ENCODE measurements at places on chromosomes 1 and 21.
A peak's percentile ranks its signal among the peaks of the same experiment; 100 is the strongest.

GRCh38 chr1:36778740-36779139 is 255.6 kb downstream of the GRIK3 start:
- DNase-seq = no peak

GRCh38 chr21:44496564-44497550 is 41.5 kb downstream of the LRRC3 start:
- DNase-seq = no peak

DNA sequence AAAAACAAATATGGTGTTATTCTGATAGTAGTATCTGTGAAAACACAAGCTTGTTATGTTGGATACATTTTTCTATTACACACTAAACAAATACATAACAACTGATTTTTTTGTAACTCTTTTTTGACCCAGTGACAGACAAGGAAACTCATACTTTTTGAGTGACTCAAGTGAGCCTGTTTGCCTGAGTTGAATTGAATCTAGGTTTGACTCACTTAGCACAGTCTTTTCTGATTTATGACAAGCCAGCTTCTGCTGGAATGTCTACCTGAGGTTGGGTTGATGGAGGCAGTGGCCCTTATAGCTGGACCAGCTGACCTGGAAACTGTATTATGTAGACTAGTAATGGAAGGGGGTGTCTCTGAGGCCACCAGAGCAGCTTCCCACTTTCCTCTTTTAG is 4.2 kb upstream of the CLCA4 start:
- DNase-seq = peak; percentile 78

DNA sequence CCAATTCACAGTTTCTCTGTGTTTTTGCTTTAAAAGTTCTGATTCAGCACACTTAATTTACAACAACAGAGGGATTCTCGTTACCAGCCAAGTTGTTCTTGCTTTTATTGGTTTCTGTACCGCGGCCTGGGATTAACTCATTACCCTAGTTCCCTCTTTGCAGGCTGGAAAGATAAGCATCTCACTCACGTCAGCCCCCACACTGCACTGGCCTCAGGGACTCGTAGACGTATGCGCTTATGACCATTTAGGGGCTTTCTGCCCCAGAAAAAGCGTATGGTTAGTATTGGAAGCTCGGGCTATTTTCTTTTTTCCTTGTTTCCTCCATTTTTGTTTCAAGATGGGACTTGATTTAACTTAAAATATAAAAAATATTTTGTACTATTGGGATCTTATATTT is 76.0 kb downstream of the POFUT2 start:
- no peak for DNase-seq

GRCh38 chr1:216788671-216789070 is 65.4 kb upstream of the ESRRG start:
- DNase-seq = no peak

DNA sequence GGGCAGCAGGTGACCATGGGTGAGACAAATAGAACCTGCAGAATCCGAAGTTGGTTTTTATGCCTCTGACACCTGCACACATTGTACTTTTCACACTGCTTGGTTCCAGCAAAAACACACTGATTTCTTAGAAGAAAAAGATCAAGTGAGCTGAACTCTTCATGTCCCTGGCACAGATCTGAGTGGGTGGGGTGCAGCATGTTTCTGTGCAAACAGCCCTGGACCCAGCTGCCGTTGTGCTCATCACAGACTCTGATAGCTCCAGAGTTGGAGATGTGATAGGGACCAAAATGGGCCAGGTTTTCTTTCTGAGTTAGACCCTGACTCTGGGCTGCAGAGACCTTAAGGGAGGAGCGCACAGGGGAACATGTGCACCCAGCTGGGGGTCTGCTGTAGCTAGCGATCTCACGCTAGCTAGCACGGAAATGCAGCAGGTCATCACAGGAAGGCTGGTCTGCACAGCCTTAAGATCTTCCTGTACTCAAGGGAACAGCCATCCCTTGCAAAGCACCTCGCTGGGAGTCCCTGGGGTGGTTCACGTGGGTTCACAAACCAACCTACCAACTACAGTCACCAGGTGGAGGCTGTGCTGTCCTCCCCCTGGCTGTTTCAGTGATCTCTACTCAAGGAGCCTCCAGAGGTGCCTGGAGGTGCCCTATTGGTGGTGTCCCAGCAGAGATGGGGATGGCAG is 291.1 kb downstream of the PTPRU start:
- no peak for DNase-seq
